ENCODE measurements at places on chromosomes 3 and 15.
A peak's percentile ranks its signal among the peaks of the same experiment; 100 is the strongest.

DNA sequence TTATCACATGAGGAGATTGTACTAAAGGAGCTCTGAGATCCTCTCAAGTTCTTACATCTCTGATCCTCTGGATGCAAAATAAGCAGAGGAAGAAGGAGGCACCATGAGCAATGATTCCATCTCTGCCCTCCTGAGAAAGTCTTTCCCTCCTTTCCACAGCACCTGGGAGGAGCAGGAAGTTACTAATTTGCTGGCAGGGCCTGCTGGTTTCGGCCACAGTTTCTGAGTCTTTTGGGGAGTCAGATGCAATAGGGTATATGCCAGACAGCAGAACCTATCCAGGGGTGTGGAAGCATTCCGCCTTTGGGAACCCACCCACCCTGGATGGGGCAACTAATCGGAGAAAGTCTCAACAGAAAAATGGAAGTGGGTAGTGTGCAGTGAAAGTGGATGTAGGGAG lies 38.5 kb upstream of the SPTSSB start:
- DNase-seq: no peak

- DNase-seq: peak; percentile 80
Observed at GRCh38 chr15:57485869-57486268, 105.8 kb upstream of the MYZAP start.

DNA sequence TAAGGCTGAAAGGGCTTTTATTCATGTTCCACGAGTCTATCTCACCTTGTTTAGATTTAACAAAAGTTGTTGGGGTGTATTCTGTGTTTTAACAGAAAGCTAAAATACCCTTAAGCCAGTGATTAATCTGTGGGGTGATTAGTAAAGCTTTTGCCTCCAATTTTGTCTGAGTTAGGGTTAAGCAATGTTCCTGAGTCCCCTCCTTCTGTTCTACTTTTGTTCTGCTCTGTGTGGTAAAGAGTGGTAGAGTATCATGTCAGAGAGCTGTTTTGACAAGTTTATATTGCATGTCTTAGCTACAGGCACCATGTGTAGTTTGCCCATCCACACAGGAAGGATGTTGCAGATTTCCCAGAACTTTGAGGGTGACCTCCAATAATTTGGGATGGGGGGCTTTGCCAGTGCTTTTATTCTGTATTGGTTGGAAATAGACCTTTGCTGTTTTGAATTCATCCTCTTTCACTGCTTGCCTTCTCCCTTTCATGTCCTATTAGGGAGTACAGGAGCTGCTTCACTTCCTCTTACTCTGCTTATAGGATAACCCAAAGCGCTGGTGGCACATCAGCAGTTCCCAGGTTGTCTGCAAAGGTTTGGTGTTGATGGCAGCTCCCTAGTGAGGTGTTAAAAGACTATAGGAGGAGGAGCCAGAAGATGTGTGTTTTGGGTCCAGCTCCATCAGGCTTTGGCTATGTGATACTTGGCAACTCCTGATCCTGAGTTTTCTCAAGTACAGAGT lies 7.4 kb downstream of the PDE8A start:
- DNase-seq: no peak

GRCh38 chr3:82082796-82083195 lies 321.4 kb upstream of the GBE1 start:
- no peak for DNase-seq

DNA sequence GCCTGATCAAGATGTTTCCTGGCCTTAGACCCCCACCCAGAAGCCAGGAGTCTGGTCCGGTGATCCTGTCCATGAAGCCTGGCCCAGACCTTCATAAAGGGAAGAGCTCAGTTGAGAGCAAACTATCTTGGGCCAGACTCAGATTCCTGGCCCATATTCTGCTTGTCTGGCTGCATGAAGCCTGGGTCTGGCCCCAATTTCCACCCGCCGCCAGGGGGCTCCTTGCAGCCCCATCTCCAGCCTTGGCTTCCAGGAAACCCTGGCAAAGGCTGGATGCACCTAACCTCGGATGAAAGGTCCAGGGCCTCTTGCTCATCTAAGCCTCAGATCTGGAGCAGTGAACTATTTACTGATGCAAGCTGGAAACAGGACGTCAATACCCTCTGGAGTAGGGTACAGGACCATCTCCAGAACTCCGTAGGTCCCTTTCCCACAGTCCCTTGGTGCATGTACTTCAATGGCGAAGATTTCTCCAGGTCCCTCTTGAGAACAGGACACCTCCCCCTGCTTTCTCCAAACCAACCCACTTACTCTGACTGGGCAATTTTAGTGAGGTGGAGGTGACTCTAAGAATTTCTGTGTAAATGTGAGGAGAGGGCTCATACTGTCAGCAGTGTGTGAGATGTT lies 5.6 kb downstream of the FOXL2 start:
- no peak for DNase-seq

DNA sequence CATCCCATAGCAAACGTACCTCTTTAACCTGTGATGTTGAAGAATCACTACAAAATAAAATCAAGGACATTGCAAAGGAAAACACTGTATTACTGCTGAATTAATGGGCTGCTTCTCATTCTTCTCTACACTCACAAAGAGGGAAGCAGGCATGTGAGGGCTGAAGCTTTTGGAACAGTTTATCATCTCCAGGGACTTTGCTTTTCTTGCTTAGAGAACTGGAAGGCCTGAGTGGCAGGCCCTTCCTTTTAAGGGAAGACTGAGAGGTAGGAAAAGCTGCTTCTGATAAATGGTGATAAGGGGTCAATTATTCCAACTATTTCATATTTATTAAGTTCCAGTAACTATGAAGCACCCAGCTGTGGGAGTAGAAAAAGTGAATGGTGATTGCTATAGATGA lies 649.6 kb downstream of the NTRK3 start:
- DNase-seq: no peak

- no peak for DNase-seq
Observed at GRCh38 chr15:65258375-65259262, 28.1 kb downstream of the PARP16 start.

GRCh38 chr3:12014613-12015012 lies 10.4 kb downstream of the SYN2 start:
- no peak for DNase-seq

DNA sequence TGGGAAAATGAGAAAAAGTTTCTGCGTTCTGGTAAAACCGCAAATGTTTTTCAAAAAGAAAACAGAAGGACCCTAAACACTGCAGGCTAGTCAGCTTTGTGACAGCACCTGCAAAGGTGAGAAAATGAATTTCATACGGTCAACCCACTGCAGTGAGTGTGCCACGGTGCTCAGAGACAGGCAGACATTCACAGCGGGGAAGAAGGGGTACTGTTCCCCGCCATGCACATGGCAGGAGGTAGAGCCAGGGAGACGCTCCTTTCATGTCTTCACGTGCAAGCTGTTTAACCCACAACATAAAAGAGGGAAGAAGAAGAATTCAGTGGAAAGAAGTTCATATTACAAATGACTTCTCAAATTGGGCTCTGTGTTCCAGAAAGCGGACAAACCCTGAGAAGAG lies 109.5 kb downstream of the SEC22A start:
- DNase-seq: no peak

DNA sequence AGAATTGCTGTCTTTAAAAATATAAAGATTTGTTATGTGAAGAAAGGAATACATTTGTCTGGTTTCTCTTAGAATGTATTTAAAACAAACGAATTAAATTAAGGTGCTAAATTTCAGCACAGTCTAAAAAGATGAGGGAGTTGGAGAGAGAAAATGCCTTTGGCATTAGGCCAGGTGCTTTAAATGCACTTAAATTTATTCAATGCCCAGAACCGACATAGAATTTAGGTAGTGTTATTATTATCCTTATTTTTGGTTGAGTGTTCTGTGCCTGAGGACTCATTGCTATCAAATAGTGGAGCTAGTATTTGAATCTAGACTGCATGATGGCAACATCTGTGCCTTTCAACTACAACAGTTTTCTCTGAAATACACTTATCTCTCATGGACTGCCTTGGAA lies 287.5 kb downstream of the RBMS3 start:
- no peak for DNase-seq

- no peak for DNase-seq
Observed at GRCh38 chr3:15612001-15612400, 10.5 kb downstream of the BTD start.

- DNase-seq: no peak
Observed at GRCh38 chr3:194287374-194287773, 63.8 kb downstream of the CPN2 start.

GRCh38 chr3:122374034-122374433 lies 9.0 kb downstream of the MIX23 start:
- DNase-seq: no peak

- no peak for DNase-seq
Observed at GRCh38 chr3:114464548-114464947, 170.7 kb downstream of the TIGIT start.

DNA sequence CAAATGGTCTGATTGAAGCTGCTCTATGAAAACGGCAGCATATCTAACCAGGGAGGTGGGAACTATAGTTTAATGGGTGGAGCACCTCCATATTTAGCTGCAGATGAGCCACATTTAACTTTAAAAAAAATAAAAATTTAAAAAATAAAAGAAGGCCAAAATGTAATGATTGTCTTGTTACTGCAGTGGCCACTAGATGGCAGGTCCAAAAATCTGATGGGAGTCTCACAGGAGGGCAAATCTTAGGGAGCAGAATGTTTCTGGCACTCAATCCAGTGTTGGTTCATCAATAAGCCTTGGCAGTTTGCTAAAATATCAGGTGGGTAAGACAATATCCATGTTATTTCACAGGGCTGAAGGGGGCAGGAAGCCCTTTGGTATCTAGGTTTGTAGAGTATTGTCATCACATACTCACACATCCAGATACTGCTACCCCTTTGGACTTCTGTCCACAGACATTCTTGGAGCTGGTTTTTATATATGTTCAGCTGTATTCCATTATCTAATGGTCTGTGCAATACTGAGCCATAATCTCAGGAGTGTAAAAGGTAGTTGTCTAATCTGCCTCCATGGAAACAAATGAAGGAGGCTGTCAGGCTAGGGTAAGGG lies 233.3 kb downstream of the TIGIT start:
- no peak for DNase-seq

DNA sequence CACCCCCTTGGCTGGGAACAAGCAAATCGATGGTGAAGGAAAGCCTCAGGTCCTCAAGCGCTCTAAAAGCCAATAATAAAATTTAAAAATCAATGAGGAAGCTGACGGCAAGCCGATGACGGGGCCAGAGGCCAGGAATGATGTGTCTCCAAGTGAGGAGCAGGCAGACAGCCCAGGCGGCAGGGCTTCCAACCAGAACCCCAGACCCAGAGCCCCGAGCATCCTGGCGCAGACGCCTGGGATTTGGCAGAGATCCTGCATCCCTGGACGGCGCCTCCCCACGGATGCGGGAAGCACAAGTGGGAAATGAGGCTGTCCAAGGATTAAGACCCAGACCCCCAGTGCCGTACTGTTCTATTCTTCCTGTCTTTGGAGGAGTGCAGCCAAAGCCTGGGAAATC lies 123.0 kb upstream of the PROK2 start:
- no peak for DNase-seq

DNA sequence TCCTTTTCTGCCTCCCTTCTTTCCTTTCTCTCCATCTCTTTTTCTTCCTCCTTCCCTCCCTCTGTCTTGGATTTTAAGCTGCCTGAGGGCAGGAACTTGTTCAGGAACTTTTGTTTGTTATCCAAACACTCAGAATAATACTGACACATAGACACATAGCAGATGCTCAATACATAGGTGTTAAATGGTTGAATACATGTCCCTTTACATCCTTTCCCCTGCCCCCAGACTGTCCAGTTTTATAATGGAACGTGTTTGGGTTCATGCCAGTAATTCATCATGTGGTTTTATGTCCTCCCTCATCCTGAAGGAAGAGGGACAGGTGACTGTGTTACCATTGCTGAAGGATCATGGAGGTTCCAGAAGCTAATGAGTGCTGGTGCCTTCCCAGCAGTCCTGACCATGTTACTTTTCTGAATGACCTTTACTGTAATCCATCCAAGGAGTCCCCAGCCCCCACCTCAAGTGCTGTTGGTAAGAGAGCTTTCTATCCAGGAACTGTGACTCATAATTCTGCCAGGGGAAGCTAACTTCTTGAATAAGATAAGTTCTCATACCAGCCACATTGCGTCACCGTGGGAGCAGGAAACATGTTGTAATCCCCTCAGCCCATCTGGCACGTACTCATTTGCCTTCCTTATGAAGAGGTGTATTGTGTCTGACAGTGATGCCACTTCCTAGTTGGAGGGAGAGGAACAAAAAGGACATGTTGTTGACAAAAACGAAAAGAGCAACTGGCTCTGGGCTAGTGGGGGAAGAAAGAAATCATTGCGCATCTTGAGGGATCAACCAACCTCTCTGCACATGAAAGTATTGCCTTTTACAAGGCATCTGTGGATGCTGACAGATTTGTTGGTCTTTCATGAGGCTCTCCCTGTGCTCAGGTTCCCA lies 52.4 kb downstream of the IL1RAP start:
- peak; percentile 86 for DNase-seq

Measured in upper lobe of right lung (tissue), 1 donor.